ENCODE measurements at places on chromosomes 11 and 22. TPM values are rescaled to one million over a fixed set of nuclear protein-coding genes. Genes with fewer than 3 reads are reported as not detected.

DNA sequence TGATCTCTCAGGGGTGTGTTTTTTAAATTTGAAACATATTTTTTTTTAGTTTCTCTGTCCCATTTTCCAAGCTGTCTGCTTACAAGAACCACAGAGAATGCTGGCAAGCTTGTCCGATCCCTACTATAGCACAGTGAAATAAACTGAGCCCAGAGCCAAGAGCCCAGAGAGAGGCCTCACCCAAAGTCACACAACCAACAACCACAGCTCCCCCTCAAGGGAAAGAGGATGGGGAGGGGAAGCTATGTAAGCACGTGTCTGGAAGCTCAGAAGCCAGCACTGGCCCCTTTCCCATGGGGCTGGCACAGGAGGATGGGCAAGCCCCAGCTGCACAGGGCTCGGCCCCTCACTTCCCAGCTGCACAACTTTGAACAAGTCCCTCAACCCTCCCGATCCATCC, 3.2 kb upstream of the SART1 start:
- no peak for ATAC-seq

The MYRF gene
- total RNA-seq = 7.2 TPM

The TRIM29 gene
- total RNA-seq = 4.4 TPM

GRCh38 chr11:45392591-45393091, 106.5 kb upstream of the SYT13 start:
- no peak for ATAC-seq

- no peak for ATAC-seq
Observed at GRCh38 chr22:26433805-26434204, 4.7 kb downstream of the ASPHD2 start.

The FOLR2 gene
- total RNA-seq = 0.24 TPM

DNA sequence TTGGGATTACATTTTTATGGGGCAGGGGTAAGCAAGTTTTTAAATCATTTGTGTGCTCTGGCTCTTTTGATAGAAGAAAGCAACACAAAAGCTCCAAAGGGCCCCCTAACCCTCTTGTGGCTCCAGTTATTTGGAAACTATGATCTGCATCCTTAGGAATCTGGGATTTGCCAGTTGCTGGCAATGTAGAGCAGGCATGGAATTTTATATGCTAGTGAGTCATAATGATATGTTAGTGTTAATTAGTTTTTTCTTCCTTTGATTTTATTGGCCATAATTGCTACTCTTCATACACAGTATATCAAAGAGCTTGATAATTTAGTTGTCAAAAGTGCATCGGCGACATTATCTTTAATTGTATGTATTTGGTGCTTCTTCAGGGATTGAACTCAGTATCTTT, 10.1 kb downstream of the RAG1 start:
- no peak for ATAC-seq

GRCh38 chr11:104918113-104918824, 20.0 kb upstream of the CASP12 start:
- ATAC-seq = no peak

The MYOD1 gene
- total RNA-seq = not detected

DNA sequence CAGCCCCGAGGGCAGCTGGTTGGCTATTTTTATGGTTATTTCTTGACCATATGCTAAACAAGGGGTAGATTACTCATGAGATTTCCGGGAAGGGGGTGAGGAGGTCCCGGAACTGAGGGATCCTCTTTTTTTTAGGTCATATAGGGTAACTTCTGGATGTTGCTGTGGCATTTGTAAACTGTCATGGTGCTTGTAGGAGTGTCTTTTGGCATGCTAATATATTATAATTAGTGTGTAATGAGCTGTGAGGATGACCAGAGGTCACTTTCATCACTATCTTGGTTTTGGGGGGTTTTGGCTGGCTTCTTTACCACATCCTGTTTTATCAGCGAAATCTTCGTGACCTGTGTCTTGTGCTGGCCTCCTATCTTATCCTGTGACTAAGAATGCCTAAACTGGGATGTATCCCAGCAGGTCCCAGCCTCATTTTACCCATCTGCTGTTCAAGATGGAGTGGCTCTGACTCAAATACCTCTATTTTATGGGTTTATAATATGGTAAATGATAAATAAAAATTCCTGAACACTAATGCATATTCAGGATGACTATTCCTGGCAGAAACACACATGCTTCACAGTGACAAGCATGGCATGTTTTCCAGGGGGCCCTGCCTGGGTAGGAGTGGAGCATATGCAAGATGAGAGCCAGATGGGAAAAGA, 11.2 kb downstream of the KREMEN1 start:
- peak; percentile 33 for ATAC-seq

GRCh38 chr11:62546929-62547625, 471 bp upstream of the AHNAK start:
- no peak for ATAC-seq

The SCN4B gene
- total RNA-seq = 1.7 TPM

GRCh38 chr11:17590463-17590862, 43.4 kb downstream of the OTOG start:
- ATAC-seq = no peak

DNA sequence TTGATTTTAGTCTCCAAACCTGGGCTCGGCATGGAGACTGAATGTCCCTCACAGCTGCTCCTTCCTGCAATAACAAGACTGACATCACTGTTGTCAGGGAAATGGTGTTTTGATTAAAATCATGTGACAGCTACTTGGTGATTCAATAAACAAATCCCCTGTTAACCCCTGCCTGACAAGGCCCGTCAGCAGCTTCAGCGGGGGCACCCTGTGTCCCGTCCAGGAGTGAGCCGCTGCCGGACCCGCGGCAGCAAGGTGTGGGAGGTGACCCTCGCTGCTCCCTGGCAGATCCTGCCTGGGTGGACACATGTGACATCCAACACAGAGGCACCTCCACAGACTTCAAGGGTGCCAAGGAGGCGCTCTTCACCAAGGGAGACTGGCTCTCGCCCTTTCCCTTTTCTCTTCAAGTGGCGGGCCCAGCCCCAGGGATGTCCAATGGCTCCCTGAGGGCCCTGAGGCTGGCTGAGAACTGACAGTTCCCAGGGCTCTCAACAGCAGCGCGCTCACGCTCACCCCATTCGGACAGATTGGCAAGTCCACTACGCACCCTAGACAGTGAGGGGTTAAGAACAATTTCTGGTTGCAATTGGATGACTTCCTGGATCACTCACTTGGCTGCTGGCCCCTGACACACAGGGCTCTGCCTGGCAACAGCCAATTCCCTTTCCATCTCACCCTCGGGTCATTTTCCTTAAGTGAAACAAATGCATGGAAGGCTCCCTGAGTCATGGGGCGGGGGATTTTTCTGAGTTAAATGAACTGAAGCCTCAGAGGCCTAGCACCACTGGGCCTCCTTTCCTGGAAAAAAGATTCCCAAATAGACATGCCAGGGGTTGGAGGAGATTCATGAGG, 30.7 kb downstream of the PPP2R1B start:
- peak; percentile 77 for ATAC-seq

The CCND1 gene
- total RNA-seq = 174 TPM

- peak; percentile 60 for ATAC-seq
Observed at GRCh38 chr11:72369743-72370142, 64.6 kb downstream of the CLPB start.
